ENCODE measurements at places on chromosomes 7 and 10. TPM values are rescaled to one million over a fixed set of nuclear protein-coding genes. Genes with fewer than 3 reads are reported as not detected.

ANXA8 gene
- 103 TPM for total RNA-seq

TRPV5 gene
- total RNA-seq = not detected

C7orf33 gene
- total RNA-seq = not detected

CCL24 gene
- not detected for total RNA-seq

TMEM229A gene
- total RNA-seq = not detected

ATXN7L1 gene
- 8.1 TPM for total RNA-seq

ACADSB gene
- 15.7 TPM for total RNA-seq

DNA sequence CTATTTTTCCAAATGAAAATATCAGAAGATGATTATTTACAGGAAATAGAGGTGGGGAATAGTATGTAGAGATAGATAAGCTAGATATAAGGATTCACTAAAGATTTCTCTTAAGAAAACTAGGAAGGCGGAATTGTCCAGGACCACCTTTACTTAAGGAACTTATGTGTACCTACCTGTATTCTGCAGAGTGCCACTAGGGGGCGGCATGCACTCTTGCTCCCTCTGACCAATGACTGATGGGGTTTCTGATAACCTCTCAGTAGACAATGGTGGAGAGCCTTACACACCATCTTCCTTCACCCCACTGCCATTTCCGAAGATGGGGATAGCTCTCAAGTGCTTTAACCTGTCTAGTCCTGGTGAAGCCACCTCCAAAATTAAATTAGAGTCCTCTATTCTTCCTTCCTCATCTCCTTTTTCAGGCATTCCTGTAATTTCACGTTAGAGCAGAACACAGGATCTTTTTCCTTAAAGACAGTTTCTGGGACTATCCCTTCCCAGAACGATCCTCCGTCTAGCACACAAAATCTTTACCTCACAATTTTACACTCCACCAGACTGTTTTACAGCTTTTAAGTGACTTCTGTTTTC is 453.1 kb downstream of the SORCS1 start:
- H3K4me1 ChIP-seq = peaks cover under 1% of the 10 kb centered on the region
- H3K4me3 ChIP-seq = no peak overlapping the region
- peaks cover 6% of the 10 kb centered on the region for H3K36me3 ChIP-seq
- no peak overlapping the region for H3K27ac ChIP-seq

DNA sequence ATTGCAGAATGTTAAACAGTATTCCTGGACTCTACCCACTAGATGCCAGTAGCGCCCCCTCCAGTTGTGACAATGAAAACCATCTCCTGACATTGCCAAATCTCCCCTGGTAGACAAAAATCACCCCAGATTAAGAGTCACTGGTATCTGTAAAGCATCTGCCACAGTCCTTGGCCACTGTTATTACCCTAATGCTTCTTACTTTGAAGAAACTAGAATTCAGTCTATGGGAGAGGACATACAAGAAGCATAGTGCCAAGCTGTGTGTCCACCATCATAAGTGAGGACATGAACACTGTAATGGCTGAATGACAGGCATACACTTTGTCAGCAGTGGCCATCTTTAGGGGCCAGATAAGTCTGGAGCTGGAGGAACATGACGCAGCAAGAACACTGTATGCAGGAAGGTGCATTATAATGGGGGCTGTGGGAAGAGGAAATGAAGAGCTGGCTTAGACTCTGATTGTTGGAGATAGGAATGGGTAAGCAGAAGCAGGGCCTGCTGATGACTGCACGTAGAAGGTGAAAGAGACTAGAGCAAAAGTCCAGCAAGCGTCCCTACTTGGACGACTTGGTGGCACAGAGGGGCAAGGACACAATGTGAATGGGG is 32.5 kb downstream of the CBX3 start:
- H3K36me3 ChIP-seq = no peaks in the 10 kb centered on the region
- no peak overlapping the region for H3K27ac ChIP-seq
- no peaks in the 10 kb centered on the region for H3K4me1 ChIP-seq
- no peak for DNase-seq
- H3K4me3 ChIP-seq = no peak overlapping the region

- DNase-seq = no peak
- no peaks in the 10 kb centered on the region for H3K27me3 ChIP-seq
- H3K4me3 ChIP-seq = peak within 1 kb of the TSS; percentile 70
- H3K4me1 ChIP-seq = peaks cover 42% of the 10 kb centered on the region
- peaks cover 34% of the 10 kb centered on the region for H3K36me3 ChIP-seq
Observed at GRCh38 chr10:119029613-119030420, at the start of gene NANOS1. NANOS1 (plus strand) TSS chr10:119029714; CDS start chr10:119029802, 88 bp downstream.

GRCh38 chr10:14608381-14609001 is 166.2 kb downstream of the FAM107B start:
- no peak overlapping the region for H3K4me3 ChIP-seq
- no peaks in the 10 kb centered on the region for H3K36me3 ChIP-seq
- H3K27me3 ChIP-seq = no peaks in the 10 kb centered on the region

GRCh38 chr7:134450294-134451000 is 8.5 kb downstream of the AKR1B1 start:
- H3K27me3 ChIP-seq = no peaks in the 10 kb centered on the region
- DNase-seq = no peak
- peak overlapping the region; percentile 89 for H3K27ac ChIP-seq
- H3K36me3 ChIP-seq = peaks cover 50% of the 10 kb centered on the region
- no peak overlapping the region for H3K4me3 ChIP-seq

GRCh38 chr7:134618756-134619530 is 27.7 kb upstream of the BPGM start:
- H3K36me3 ChIP-seq = no peaks in the 10 kb centered on the region
- H3K4me1 ChIP-seq = peaks cover 64% of the 10 kb centered on the region
- no peak overlapping the region for H3K4me3 ChIP-seq
- no peaks in the 10 kb centered on the region for H3K27me3 ChIP-seq
- peak overlapping the region; percentile 94 for H3K27ac ChIP-seq
- DNase-seq = peak; percentile 54

DNA sequence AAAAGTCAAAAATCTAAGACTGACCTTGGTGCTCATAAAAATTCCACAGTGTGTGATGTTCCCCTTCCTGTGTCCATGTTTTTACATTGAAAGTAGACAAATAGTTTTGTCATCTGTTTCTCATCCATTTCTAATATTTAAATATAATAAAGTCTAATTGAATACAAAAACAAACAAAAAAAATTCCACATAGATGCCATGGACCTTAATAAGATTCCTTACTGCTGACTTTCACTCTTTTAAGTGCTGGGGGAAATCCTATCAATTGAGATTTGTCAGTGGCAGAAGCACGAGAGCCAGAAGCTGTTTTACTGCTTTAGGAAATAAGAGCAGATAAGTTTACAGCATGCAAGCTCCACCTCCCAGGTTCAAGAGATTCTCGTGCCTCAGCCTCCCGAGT is 310.0 kb downstream of the ABCA13 start:
- no peaks in the 10 kb centered on the region for H3K36me3 ChIP-seq
- no peaks in the 10 kb centered on the region for H3K4me1 ChIP-seq
- no peak overlapping the region for H3K4me3 ChIP-seq
- H3K27me3 ChIP-seq = no peaks in the 10 kb centered on the region

- DNase-seq = no peak
- H3K4me1 ChIP-seq = no peaks in the 10 kb centered on the region
- H3K27me3 ChIP-seq = no peaks in the 10 kb centered on the region
- H3K27ac ChIP-seq = no peak overlapping the region
- peaks cover 93% of the 10 kb centered on the region for H3K36me3 ChIP-seq
Observed at GRCh38 chr10:93369588-93370164, 112.5 kb downstream of the MYOF start.

DNA sequence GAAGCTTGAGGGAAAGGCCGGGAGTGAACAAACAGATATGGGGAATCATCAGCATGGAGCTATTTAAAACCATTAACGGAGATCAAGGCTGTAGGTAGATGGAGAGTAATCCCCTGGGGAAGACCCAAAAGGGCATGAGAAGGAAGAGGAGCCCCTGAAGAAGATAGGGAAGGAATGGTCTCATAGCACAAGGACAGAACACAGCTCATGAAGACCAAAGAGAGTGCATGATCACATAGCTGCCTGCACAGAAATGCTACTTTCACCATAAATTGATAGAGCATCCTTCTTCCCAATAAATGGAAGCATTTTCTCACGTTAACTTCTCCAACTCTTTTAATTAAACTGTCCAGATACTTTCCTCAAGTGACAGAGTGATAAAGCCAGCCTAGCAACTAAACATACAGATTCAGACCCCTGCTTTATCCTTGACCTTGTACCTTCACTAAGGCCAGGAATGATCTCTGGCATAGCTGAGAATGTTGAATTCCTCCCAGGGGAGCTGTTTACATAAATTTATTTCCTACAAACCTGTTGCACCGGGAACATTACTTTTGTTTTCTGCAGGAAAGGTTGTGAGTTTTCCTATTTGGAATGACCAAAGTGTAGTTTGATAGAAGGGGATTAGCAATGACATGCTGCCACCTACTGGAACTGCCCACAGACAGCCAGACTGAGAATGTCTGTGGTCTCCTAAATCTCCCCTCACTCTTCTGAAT is 110.8 kb upstream of the LRGUK start:
- H3K4me1 ChIP-seq = no peaks in the 10 kb centered on the region
- H3K36me3 ChIP-seq = peaks cover 9% of the 10 kb centered on the region

DNA sequence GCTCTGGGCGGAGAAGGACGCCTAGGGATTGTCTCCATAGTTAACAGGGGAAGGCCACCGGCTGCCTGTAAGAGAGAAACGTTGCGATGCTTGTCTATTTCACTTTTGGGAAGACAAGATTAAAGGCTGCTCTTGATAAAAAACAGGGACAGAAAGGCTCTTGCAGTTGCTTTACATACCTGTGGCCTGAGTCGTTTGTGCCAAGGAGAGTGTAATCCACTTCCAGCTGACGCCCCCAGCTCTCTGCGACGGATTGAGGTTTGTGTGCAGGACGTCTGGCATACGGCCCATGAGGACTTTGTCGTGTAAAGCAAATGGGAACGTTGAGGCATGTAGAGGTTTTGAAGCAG is 1.1 kb downstream of the MAP3K8 start:
- peaks cover 41% of the 10 kb centered on the region for H3K36me3 ChIP-seq
- H3K27me3 ChIP-seq = no peaks in the 10 kb centered on the region
- peaks cover 35% of the 10 kb centered on the region for H3K4me1 ChIP-seq

GRCh38 chr7:131945313-131945911 is 389.0 kb upstream of the PODXL start:
- H3K4me1 ChIP-seq = peaks cover 5% of the 10 kb centered on the region
- H3K4me3 ChIP-seq = no peak overlapping the region
- no peak overlapping the region for H3K27ac ChIP-seq
- H3K36me3 ChIP-seq = no peaks in the 10 kb centered on the region
- peaks cover 19% of the 10 kb centered on the region for H3K27me3 ChIP-seq

GRCh38 chr10:22550732-22551131 is 163.6 kb downstream of the PIP4K2A start:
- no peaks in the 10 kb centered on the region for H3K4me1 ChIP-seq
- H3K27me3 ChIP-seq = no peaks in the 10 kb centered on the region
- peaks cover 17% of the 10 kb centered on the region for H3K36me3 ChIP-seq
- DNase-seq = peak; percentile 34
- H3K4me3 ChIP-seq = no peak overlapping the region
